RWPE2 (cell line): ENCODE measurements at places on chromosomes 4 and X.

- no peak for DNase-seq
Observed at GRCh38 chr4:164937576-164938270, 39.7 kb downstream of the TRIM61 start.

DNA sequence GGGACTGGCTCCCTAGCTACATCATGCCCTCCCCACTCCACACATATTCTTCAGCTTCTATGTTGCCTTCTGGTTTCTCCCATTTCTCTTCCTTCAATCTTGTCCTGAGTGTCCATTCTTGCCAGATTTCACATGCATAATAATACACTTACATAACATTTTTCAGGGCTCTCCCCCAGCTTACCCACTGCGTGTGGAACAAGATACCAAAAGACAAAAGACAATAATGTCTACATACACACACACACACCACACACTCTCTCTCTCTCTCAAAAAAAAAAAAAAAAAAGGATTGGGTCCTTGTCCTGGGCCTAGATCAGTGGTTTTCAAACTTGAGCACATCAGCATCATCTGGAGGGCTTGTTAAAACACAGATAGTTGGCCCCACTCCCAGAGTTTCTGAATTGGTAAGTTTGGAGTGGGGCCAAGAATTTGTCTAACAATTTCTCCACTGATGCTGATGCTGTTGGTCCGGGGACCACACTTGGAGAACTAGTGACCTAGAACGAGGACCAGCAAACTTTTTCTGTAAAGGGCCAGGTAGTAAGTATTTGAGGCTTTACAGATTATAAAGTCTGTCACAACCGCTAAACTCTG, 6.5 kb upstream of the SMARCA1 start:
- no peak for DNase-seq

DNA sequence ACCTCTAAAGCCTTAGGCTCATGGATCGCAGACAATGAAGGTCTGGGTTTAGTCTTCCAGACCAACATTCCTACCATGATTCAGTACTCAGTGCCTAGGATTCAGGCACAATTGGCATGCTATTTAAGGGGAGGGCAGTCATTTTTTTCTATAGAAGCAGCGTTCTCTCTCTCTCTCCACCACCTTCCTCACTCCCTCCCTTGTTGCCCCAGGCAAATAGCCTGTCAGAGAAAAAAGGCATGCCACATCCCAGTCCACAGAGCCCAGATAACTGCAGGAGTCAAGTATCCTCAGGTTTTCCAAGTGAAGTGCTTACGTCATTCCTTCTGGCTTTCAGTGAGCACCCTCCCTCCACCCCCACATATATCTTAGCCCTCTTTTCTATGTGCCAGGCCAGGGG, 533.0 kb downstream of the BCOR start:
- DNase-seq: no peak

DNA sequence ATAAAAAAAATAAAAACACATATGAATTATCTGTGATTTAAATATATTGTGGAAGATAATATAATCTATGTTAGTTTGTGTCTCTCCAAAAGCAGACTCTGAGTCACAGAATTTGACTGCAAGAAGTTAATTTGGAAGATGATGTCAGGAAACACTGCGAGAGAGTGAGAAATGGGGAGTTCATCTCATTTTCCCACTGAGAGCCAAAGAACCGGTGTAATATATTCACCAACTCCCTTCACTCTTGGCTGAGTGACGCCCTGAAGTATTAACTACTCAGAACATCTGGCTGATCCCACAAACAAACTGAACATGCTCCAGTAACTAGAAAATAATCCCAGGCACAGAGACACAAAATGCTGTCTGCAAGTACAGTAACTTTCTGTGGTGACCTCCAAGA, 345.8 kb upstream of the SPANXN1 start:
- no peak for DNase-seq

DNA sequence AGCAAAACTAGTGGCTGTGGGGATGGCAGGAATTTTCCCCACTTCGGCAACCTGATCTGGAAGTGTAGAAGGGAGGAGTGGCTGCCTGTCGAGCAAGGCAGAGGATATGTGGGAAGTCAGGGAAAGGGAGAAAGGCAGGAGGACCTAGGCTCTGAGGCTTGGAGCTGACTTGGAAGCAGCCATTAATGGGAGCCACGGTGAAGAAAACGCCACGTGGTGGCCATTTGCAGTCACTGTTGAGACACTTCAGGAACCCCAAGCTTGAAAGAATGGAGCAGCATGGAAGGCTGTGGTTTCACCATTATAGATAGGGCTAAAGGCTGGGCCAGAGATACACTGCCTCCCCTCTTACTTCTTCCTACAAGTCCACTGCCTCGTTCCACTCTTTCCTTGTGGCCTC, 41.8 kb upstream of the MAML3 start:
- no peak for DNase-seq

DNA sequence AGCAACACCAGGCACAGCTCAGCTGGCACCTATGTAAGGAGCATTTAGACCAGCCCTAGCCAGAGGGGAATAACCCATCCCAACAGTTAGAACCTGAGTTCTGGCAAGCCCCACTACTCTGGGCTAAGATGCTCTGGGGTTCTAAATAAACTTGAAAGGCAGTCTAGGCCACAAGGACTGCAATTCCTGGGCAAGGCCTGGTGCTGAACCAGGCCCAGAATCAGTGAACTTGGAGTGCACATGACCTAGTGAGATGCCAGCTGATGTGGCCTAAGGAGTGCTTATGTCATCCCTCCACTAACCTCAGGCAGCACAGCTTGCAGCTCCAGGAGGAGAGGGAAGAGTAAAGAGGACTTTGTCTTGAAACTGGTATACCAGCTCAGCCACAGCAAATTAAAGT, 7.6 kb upstream of the PRRG3 start:
- DNase-seq: no peak

DNA sequence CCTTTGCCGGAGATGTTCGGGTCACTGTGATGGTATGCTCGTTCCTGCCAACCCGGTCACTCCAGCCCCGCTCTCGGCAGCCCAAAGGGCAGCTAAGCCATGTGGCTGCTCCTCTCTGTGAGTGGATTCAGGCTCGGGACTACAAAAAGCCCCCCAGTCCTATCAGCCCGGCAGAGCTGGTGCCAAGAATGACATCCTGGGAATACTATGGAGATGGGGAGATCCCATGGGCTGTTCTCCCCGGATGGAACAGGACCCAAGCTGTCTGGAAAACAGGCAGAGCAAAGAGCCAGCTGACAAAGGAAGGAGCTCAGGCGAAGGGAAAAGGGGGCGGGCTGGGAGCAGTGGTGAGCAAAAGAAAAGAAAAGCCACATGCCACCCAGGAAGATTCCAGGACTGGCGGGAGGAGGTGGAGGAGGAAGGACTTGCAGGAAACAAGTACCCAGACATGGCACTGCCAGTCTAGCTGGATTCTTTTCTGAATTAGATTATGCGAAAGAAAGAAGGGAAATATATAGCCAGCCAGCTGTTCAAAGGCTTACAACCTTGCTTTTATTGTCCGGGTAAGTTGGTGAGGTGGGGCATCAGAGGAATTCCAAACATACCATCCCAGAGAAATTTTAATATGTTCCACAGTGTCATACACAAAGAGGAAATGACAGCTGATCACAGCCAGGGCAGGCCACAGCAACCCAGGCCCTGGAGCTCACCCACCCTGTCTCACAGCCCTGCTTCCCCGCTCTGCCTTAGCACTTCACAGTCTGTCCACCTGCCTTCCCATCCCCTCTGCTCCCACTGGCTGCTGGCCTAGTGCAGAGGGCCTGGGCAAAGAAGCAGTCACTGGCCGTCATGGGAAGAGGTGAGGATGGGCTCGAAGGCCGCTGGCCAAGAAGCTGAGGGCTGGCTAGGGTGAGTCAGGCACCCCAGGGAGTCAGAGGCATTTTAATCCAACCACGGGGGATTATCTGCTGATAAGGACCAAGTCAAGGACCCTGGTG, 3.4 kb downstream of the NDP start:
- no peak for DNase-seq

GRCh38 chrX:132657876-132658275, 169.0 kb upstream of the MBNL3 start:
- no peak for DNase-seq

GRCh38 chr4:53590187-53590586, 1.1 kb downstream of the LNX1 start:
- DNase-seq: no peak

GRCh38 chr4:100095729-100096595, 94.3 kb downstream of the DDIT4L start:
- DNase-seq: peak; percentile 60

- DNase-seq: no peak
Observed at GRCh38 chrX:67563469-67564448, 19.9 kb downstream of the AR start.

- no peak for DNase-seq
Observed at GRCh38 chr4:187565416-187565815, 430.2 kb upstream of the ZFP42 start.

DNA sequence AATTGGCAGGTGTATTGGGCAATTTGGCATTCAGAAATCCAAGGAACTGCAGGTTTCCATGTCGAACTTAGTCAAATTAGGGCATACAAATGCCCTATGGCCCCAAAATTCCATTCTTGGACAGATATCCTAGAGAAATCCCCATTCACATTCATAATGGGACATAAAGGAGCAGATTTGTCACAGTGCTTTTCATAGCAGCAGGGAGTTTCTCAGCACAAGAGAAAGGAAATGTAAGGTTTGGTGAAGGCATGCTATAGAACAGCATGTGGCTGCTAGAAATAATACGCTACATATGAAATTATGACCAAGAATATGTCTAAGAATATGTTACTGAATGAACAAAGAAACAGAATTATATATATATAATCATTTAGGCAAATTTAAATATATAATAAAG, 437.5 kb upstream of the BOD1L1 start:
- DNase-seq: no peak

DNA sequence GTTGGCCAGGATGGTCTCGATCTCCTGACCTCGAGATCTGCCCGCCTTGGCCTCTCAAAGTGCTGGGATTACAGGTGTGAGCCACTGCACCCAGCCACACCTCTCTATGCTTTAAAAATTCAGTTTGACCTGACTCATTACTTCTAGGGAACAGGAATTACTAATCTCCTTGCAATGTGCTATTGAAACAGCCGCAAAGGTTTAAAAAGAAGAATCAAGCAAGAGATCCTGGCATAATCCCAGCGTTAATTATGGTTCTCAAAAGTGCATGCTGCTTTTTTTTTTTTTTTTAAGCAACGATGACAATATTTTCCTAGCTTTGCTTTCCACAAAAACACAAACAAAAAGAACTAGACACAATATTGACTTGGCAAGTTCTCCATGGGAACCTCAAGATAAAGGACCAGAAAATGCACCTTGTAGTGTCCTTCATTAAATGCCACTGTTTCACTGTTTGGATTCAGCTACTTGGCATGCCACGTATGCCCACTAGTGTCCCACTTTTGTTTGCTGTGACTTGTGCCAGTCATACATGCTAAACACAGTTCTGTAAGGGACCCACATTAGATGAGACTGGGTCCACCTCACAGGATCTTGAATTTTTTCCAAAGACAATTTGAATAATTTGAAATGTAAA, 112.6 kb upstream of the PPARGC1A start:
- DNase-seq: no peak

- DNase-seq: no peak
Observed at GRCh38 chr4:2419814-2420213, 1.1 kb downstream of the CFAP99 start.

- no peak for DNase-seq
Observed at GRCh38 chrX:32191316-32191715, 1020.0 kb downstream of the DMD start.

DNA sequence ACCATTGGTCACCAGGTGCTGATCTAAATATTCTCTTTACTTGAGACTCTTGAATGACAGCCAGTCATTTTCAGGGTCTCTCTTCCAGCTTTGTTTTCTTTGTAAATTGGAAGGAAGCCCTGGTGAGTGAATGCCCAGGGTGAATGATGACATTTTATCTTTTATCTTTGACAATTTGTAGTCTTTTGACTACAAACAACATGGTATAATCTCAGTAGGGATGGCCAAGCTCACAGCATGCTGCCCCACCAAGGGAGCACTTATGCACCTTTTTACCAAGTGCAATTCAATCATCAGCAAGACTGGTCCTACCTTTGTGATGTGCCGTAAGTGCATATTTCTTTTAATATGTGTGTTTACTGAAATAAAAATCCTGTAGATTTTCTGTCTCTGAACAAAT, 5.7 kb downstream of the AFM start:
- DNase-seq: no peak

GRCh38 chrX:99798936-99799335, 611.1 kb downstream of the PCDH19 start:
- no peak for DNase-seq

GRCh38 chr4:42498040-42498439, 100.8 kb downstream of the SHISA3 start:
- no peak for DNase-seq

DNA sequence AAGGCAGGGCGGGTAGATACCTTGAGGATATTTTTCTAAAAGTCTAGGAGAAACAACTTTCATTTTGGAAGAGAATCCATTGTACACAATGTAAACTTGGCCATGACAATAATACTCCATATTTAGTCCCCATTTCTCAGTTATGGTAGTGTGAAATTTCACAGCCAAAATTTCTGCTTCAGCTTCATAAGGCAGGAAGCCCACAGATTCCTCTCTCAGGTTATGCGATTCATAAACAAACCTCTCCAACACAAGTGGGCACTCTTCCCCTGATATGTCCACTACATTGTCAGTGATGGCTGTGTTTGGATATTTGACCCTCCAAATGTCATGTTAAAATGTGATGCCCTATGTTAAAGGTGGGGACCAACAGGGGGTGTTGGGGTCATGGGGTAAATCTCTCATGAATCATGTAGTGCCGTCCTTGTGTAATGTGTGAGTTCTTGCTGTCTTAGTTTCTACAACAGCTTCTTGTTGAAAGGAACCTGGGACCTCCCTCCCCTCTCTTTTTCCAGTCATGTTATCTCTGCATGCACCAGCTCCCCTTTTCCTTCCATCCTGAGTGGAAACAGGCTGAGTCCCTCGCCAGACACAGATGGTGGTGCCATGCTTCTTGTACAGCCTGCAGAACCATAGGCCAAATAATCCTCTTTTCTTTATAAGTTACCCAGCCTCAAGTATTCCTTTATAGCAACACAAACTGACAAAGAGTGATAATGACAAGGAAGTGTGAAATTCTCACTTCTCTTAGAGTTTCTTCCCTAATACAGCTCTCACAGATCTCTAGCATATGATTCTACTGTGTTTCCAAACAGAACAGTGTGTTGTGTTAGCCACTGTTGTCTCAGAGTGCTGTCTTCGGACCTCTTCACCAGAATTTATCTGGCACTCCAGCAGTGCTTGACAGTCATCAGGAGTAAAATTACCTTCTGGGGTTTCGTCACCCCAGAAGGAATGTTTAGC, 598.4 kb upstream of the GNPDA2 start:
- DNase-seq: no peak

DNA sequence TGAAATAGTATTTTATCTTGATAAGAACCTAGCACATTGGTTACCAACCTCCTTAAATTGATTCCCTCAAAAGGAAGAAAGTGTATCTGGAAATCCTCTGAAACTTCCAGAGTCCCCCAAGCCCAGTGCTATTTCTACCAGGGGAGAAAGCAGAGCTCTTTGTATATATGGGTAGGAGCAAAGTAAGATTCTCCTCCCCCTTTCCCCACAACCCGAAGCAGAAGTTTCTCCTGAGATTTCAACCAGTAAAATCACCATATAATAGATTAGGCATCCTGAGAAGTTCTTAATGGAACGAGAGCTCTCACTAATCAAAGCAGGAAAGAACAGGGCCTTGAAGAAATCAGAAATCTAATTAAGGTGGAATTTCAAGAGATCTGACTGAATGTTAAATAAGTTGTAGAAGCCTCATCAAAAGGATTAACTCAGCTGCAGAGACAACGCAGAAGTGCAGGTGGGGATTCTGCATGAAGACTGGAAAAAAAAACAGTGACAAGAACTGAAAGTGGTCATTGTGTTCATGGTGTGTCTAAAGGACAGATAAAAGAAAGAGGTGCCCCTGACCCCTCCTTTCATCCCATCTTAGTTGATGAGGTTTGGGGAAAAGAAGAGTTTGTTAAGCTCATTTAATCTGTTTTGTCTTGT, 39.1 kb downstream of the VSIG4 start:
- DNase-seq: no peak
